ENCODE measurements at places on chromosomes 5 and 9. TPM values are rescaled to one million over a fixed set of nuclear protein-coding genes. Genes with fewer than 3 reads are reported as not detected.

CDH9 gene
- not detected for total RNA-seq

SLIT3 gene
- 7.8 TPM for total RNA-seq

WNK2 gene
- 50.5 TPM for total RNA-seq

PRR16 gene
- 1.5 TPM for total RNA-seq

JAKMIP2 gene
- total RNA-seq = 7.7 TPM

LCN9 gene
- not detected for total RNA-seq

CCDC192 gene
- total RNA-seq = 7.8 TPM

STPG3 gene
- 14.6 TPM for total RNA-seq

TRIO gene
- 249 TPM for total RNA-seq

ADAMTSL2 gene
- 11.1 TPM for total RNA-seq

RPL12 gene
- total RNA-seq = 950 TPM

TEX48 gene
- 11.5 TPM for total RNA-seq

CDKN2AIPNL gene
- 36.0 TPM for total RNA-seq

HMMR gene
- total RNA-seq = 20.9 TPM

BRINP1 gene
- total RNA-seq = 1.2 TPM

GZMA gene
- not detected for total RNA-seq

RFESD gene
- total RNA-seq = 11.8 TPM

ZNF462 gene
- 61.6 TPM for total RNA-seq

CD74 gene
- total RNA-seq = 223 TPM

ANKRD20A1 gene
- 56.7 TPM for total RNA-seq

GLDC gene
- total RNA-seq = 11.4 TPM

PRSS3 gene
- 0.68 TPM for total RNA-seq

PPP2R2B gene
- 9.8 TPM for total RNA-seq

FOXD4L5 gene
- total RNA-seq = 0.24 TPM

TLE4 gene
- 311 TPM for total RNA-seq

TSC1 gene
- total RNA-seq = 100 TPM

ATP10B gene
- total RNA-seq = 0.63 TPM

MAP1B gene
- 431 TPM for total RNA-seq

TNPO1 gene
- total RNA-seq = 132 TPM

NR3C1 gene
- total RNA-seq = 37.7 TPM

CEP72 gene
- 19.8 TPM for total RNA-seq

SELENOP gene
- total RNA-seq = 125 TPM

IDNK gene
- 4.9 TPM for total RNA-seq

MSX2 gene
- total RNA-seq = 37.7 TPM

MEIKIN gene
- 15.1 TPM for total RNA-seq

TAF11L9 gene
- not detected for total RNA-seq

IQGAP2 gene
- 78.6 TPM for total RNA-seq

CDC20B gene
- 4.8 TPM for total RNA-seq

SH2D3C gene
- total RNA-seq = 9.6 TPM

PCDHA5 gene
- 1.7 TPM for total RNA-seq

NEUROG1 gene
- total RNA-seq = not detected

PARP8 gene
- total RNA-seq = 14.4 TPM

GFI1B gene
- 9.7 TPM for total RNA-seq

FCN2 gene
- 0.43 TPM for total RNA-seq

HTR1A gene
- 0.24 TPM for total RNA-seq

FAM120AOS gene
- total RNA-seq = 62.0 TPM

HAVCR1 gene
- 1.7 TPM for total RNA-seq

FBN2 gene
- 13.8 TPM for total RNA-seq

KIF2A gene
- 86.5 TPM for total RNA-seq

FCN1 gene
- total RNA-seq = not detected

TRIM36 gene
- 289 TPM for total RNA-seq

SPINK6 gene
- total RNA-seq = not detected

SPEF2 gene
- 22.7 TPM for total RNA-seq

PCDHA9 gene
- 2.0 TPM for total RNA-seq

THBS4 gene
- 14.1 TPM for total RNA-seq

LCN1 gene
- not detected for total RNA-seq

FLT4 gene
- 24.2 TPM for total RNA-seq

ENTREP1 gene
- total RNA-seq = 7.9 TPM

SLC1A3 gene
- total RNA-seq = 10.8 TPM

All from testis (tissue), 5 donors.